Urinary bladder (tissue), 4 donors: ENCODE measurements at places on chromosomes 1 and 21.

DNA sequence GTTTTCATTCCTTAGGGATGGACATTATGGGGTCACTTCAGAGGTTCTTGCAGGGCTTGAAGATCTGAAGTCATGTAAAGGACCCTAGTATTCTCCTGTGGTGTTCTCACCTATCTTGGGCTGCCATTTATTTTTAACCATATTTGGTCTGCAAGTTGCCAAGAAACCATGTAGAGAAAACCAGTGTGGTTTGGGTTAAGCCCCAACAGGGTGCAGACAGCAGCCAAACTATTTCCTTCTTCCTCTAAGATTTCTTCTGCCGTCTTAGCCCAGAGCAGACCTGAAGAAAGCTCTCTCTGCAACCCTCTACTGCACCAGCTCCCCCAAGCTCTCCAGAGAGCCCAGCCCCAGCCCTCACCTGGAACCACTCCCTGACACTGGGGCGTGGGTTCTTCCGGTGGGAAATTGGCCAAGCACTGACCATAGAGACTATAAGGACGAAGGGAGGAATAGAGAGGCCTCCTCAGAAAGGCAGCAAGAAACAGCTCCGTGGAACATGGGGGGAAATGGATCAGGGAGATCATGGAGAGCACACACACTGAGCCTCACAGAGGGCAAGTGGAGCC, 136.6 kb downstream of the SYF2 start:
- no peak for DNase-seq

- no peak for DNase-seq
Measured at GRCh38 chr1:99887890-99888289, 37.7 kb downstream of the AGL start.

GRCh38 chr1:77388661-77389060, 106.8 kb downstream of the AK5 start:
- DNase-seq, result no peak

DNA sequence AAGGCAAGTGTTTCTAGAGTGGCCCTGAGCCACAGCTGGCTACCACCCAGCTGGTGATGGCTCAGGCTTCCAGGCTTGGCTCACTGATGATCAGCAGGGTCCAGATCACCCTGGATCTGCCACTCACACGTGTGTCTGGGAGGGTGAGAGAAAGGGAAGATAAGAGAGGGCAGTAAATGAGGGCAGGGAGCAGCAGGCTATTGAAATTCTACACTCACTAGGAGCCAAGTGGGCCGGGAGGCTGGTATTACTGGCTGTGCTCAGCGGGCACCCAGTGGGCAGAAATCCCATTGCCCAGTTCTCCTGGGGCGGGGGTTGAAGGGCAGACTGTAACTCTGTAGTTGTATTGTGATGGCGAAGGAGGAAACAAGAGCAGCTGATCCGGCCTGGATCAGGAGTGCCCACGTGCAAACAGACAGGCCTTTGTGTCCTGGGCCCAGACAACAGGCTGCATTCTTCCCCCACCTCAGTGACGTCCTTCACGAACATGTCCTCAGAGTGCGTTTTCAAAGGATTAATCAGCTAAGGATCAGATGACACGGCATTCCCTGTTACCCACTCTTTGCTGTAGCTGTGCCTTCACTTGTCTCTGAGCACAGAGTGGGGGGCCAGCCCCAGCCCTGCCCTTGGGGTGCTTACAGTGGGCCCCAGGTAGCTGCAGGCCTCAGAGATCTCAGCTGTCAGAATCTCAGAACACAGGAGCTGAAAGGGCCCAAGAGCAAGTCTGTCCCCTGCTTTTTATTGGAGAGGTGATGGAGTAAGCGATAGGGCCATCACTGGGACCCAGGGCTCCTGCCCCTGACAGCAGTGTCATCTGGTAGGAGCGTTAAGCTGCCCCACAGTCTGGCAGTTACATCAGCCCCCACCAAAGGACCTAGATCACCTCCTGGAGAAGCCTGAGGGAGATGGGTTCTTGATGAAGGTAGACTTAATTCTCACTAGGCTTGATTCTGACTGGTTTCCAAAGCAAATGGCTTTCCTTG, 60.5 kb downstream of the ATP1A1 start:
- no peak for DNase-seq

DNA sequence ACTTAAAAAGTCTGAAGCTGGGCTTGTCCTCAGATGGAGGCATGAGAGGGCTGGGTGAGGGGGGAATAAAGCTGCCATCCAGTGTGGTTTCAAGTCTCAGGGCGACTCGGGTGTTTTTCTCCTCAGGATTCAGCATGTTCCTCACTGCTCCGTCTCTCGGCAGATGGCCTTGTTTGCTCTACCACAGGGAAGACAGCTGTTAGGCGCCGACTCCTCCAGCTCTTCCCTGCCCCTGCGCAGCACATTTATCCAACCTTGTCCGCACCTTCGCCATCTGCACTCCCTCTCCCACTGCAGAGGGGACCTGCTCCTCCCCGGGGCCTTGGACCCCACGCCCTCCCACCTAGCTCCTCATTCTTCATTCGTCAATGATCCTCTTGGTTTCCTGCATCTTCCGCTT, 16.6 kb upstream of the S100A11 start:
- DNase-seq, result no peak
